Activated CD8-positive, alpha-beta memory T cell treated with anti-CD3 and anti-CD28 coated beads for 1 hour (primary cell): ENCODE measurements at places on chromosomes 7 and 10.

GRCh38 chr10:129329385-129330055 is 137.5 kb upstream of the MGMT start:
- no peak for DNase-seq

- DNase-seq: no peak
These were observed 33.0 kb upstream of the EN2 start for GRCh38 chr7:155425011-155425340.

- no peak for DNase-seq
These were observed 33.8 kb upstream of the ZFAND2A start for GRCh38 chr7:1193593-1194424.

DNA sequence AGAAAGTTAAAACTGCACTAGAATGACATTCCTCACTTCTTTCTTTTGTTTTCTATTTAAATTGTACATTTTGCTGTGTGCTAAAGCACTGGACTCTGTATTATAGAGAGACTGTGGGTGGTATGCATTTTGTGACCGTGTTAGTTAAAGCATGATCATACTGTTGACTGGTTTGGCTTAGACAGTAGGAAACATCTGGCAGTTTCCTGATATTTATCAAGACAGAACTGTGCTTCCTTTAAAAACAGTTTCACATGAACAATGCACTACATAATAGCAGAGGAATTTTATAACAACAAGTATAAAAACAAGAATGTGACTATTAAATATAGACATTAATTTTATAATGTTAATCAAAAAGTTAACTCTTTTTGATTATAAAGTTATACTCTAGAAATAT is 23.1 kb downstream of the GNG11 start:
- no peak for DNase-seq

GRCh38 chr7:94391726-94392392 is 2.8 kb upstream of the COL1A2 start:
- no peak for DNase-seq

DNA sequence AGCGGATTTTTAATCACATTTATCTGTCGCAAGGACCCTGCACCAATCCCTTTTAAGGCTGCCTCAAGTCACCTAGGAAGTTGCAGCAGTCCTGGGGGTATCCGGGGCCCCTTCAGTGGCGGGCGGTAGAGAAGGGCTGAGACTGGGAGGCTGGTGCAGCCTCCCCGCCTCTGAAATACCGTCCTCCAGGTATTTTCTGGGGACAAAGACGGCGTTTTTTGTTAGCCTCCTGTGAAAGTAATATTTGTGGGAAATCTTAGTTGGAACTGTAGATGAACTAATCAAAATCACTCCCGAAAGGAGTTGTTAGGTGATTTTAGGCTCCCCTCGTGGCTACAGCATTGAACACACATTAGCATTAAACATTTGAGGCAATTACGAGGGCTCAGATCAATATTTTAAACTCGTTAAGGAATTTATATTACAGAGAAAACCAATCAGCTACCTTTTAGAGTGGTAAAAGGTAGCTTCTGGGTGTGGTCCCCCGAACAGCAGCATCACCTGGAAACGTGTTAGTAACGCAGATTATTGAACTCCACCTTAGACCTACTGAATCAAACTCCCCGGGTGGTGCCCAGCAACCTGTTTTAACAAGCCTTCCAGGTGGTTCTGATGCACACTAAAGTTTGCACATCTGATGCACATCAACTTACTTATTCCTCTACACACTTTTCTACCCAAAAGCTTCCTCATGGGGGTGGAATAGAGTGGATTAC is 530 bp upstream of the ANXA7 start:
- DNase-seq: no peak

DNA sequence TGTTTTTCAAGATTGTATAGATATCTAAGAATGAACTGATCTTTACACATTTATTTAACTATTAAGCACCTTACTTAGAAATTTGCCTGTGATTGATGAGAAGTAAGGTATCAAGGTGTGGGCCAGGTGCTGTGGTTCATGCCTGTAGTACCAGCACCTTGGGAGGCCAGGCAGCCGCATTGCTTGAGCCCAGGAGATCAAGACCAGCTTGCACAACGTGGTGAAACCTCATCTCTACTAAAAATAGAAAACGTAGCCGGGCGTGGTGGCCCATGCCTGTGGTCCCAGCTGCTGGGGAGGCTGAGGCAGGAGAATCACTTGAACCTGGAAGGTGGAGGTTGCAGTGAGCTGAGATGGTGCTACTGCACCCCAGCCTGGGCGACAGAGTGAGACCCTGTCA is 33.7 kb downstream of the NME8 start:
- DNase-seq: no peak

GRCh38 chr10:92790440-92790839 is 57.9 kb upstream of the EXOC6 start:
- no peak for DNase-seq

GRCh38 chr10:48406204-48406603 is 99.7 kb downstream of the MAPK8 start:
- DNase-seq: no peak

DNA sequence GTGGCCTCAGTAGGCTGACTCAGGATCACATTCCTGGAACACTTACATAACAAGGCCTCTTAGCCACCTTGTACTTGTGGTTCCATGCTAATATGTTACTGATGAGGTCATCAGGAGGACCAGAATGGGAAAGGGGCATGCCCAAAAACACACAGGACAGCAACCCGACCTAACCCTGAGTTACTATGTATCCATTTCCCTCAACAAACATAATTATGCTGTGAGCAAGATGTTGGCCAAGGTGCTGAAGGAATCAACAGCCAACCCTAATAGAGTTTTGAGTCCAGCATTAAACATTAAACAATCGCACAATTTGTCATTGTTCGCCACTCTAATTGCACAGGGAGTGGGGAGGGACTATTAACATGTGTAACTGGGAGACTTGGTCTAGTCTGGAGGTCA is 129.4 kb downstream of the PLPP4 start:
- DNase-seq: no peak

- DNase-seq: no peak
These were observed 49.6 kb downstream of the PDE1C start for GRCh38 chr7:32020551-32021159.

DNA sequence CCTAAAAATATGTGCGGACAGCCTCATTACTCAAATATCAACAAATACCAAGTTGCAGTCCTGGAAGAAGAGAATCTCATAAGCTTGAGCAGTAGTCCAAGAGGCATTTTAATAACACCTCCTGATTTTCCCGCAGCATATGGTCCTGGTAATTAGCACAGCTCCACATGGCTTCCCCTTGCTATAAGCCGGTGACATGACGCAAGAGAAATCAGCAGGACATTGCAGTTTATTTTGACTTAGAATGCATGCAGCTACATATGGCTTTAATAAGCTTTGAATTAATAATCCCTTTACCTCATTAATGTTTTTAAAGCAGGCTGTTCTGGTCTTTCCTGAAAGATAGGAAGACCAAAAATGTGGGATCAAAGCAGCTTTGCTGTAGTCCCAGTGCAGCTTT is 137.6 kb downstream of the RAMP3 start:
- no peak for DNase-seq

GRCh38 chr10:3397231-3397630 is 224.6 kb upstream of the PITRM1 start:
- no peak for DNase-seq

DNA sequence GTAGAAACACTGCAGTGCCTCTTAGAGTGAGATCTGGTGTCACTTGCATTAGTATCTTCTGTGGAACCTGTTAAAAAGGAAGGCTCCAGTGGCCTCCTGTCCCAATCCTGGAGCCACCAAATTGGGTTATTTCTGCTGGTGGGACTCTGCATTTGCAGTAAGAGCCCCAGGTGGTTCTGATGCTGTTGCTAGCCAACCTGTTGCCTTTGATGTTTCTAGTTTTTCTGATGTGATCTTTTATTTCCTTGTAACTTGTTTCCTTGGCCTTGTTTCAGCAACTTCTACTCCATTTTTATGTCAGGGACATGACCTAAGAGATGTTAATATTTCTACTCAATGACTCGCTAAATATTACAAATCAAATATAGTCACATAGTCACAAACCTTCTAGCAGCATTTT is 12.5 kb upstream of the STN1 start:
- DNase-seq: no peak

DNA sequence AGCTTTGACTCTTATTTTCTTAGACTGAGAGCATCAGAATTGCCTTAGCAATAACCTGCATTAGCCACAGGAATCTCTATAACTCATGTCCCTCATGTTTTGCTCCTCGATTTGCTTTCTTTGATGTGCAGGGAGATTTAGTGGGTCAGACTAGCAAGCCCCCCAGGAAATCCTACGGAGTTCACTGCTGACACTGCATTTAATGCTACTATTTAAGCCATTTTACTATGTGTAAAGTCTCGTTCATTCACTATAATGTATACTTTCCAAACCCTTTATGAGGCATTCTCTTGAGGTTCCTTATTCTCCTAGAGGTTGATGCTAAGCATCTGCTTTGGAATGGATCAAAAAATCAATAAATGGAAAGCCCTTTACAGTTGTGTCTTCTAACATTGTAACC is 28.4 kb downstream of the DYNC1I1 start:
- no peak for DNase-seq

DNA sequence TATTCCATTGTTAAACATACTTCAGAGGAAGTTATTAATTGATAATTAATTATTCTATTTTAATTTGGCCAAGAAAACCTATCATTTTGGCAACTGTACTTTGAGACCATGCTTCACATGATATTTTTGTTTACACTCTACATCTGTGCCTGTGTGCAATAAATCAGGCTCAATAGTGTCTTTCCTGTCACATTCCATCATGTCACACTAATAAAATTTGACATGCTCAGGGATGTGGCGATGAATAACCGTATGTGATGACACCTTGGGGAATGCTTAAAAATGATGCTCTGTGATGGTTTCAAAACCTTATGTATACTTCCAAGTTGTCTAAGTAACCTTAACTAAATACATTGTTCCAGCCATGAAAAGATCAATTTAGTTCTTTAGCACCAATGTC is 364.6 kb upstream of the TEX47 start:
- no peak for DNase-seq

GRCh38 chr7:145732521-145732920 is 384.1 kb upstream of the CNTNAP2 start:
- no peak for DNase-seq

DNA sequence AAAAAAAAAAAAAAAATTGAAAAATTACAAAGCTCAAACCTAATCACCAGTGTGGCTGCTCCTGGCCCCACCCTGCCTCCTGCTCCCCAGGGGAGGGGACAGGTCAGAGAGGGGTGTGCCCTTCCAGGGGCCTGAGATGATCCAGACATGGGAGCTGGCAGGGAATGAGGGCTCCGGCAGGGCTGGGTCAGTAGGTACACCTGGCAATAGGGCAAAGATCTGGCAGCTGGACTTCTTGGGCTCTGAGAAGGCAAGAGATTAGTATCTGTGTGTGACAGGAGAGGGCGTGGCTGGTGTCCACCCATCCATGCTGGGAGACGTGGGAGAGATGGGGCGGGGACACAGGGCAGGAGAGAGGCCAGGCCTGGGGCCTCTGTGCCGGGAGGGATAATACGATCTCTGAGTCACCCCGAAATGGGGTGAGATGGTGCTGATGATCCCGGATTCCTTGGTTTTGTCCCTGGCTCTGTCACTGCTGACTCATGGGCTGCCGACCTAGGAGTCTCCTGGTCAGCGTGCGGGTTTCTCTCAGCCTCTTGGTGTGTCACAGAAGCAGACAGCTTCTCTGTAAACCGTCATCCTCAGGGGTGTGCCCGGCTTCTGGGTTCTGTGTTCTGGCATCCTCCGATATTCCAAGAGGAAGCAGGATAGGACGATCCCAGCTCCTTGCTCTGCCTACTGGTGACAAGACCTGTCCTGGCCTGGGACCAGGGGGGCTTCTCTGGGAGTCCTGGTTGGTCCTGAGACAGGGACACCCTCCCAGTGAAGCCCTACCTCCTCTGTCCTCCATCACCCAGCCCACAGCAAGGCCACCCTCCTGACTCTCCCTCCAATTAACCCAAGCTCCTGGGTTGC is 8.2 kb upstream of the CLDN4 start:
- no peak for DNase-seq

DNA sequence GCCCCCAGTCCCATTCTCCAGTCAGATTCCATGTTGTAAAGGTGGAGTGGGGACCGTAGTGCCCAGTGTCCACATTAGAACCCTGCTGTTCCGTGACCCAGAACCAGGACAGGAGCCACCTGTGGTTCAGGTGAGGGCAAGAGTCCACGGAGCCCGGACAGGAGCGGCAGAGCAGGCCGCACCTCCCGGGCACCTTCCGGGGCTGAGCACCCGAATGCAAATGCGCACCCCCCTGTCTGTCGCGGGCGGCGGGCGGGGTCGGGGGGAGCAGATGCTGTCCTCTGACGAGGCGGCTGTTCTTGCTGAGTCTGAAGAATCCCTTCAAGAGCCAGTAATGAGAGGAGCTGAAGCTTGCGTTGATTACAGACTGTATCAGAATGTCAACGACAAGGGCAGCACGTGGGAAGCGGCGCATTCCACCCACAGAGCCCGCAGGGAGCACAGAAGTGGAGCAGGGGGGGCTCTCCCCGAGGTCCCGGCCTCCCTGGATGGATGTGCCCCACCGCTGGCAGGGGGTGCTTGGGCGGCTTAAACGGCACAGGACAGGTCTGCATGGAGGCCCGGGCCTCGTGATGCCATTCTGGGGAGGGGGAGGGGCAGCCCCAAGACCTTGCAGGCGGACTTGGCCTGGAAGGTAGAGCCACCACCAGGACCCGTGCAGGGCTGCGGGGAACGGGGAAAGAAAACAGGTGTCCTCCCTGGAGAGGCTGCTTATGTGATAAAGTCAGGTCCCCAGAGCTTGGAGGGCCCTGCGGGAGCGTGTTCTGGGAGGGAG is 407.5 kb upstream of the RNF32 start:
- DNase-seq: no peak

DNA sequence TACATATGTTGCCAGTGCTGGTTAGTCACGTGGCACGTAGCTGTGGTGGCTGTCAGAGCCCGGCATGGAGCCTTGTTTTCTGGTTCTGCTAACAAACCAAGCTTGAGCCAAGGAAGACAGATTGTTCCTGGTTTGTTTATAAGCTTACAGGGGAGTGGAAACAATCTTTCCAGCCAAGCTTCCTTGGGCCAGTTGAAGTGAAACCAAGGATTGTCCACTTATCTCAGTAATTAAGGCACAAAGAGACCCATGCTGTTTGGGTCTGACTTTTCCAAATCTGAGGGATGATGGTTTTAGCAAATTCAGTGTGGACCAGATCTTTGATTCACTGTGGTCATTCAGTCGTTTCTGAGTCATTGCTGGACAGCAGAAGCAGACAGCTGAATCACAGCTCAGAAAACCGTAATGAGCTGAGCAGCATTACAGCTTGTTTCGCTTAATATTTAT is 297.3 kb upstream of the COBL start:
- DNase-seq: no peak
